Suppressor macrophage treated with lipopolysaccharide for 4 hours (primary cell): ENCODE measurements at places on chromosomes 7 and 10.

GRCh38 chr10:14068601-14069250 is 262.0 kb downstream of the FRMD4A start:
- DNase-seq = no peak

- DNase-seq = no peak
These were observed 81.9 kb upstream of the AUTS2 start for GRCh38 chr7:69516238-69516820.

DNA sequence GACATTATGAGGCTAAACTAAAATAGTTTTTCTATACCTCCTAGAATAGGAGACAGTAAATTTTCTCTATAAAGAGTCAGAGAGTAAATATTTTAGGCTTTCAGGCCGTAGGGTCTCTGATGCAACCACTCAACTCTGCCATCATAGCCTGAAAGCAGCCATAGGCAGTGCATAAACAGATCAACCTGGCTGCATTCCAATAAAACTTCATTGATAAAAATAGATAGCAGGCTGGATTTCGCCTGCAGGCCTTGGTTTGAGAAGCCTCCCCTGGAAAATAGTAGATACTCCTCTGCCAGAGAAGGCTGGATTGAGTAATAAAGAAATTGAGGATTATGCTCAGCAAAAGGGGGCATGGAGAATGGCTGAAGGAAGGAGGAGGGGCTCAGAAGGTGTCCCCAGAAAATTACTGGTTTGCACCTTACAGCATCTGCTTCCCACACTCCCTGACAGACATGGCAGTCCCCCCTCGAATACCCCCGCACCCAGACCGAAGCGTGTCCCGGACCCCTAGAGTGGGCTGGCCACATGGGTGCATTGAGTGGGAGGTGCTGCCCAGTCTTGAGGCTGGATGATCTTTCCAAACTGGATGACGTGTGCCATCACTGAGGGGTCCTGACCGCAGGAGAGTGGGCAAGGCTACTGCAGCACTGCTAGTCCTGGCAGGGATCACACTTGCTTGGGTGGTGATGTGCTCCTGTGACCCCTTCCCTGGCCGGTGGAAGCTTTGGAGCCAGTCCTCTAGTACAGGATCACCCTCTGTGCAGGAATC is 126.6 kb downstream of the PTPN20 start:
- DNase-seq = no peak

- no peak for DNase-seq
These were observed 17.1 kb downstream of the SLC26A3 start for GRCh38 chr7:107785926-107786325.

DNA sequence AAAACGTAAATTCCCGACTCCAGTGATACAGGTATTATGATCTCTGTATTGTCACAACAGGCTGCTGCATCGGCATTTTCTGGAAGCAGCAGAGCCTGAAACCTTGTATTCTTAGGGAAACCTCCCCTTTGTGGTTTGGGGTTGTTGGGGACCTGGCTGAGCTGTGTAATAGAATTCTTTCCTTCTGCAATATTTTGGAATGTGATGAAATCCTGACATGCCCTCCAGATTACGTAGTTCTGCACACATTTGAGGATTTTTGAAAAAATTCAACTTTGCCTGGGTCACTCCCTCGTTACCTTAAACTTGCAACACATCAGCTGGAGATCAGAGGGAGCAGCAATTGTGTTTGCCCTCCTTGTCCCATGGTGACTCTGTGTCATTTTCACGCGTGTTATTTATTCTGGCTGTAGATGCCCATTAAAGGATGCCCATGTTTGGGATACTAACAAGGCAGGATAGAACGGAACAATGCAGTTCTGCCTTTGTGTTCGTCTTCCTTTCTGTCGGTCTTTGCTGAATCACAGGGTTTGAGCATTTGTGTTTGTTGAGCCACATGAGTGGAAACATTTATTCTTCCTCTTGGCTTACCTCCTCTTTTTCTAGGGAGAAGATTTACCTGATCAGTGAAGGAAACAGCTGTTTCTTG is 181.7 kb downstream of the TCF7L2 start:
- no peak for DNase-seq

GRCh38 chr7:140416560-140416959 is 12.7 kb downstream of the RAB19 start:
- no peak for DNase-seq

GRCh38 chr10:105112862-105113261 is 471.8 kb downstream of the SORCS3 start:
- DNase-seq = no peak

DNA sequence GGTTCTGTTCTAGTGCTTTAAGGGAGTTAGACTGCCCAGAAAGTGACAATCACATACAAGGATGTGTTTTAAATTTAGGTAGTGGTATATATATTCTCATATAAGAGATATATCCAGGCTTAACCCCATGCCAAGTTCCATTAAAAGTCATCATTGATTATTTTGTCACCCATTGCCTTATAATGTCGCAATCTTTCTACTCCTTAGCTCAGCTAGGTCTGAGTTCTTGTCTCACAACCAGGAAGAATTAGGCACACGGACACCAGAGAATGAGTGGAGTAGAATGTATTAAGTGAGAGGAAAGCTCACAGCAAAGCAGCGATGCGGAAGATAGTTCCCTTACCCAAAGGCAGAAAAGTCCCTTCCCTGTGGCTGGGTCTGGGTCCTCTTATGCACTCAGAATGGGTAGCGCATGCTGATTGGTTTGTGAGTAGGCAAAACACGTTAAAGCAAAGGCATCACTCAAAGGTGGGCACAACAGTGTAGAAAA is 197.2 kb upstream of the AHR start:
- DNase-seq = no peak

DNA sequence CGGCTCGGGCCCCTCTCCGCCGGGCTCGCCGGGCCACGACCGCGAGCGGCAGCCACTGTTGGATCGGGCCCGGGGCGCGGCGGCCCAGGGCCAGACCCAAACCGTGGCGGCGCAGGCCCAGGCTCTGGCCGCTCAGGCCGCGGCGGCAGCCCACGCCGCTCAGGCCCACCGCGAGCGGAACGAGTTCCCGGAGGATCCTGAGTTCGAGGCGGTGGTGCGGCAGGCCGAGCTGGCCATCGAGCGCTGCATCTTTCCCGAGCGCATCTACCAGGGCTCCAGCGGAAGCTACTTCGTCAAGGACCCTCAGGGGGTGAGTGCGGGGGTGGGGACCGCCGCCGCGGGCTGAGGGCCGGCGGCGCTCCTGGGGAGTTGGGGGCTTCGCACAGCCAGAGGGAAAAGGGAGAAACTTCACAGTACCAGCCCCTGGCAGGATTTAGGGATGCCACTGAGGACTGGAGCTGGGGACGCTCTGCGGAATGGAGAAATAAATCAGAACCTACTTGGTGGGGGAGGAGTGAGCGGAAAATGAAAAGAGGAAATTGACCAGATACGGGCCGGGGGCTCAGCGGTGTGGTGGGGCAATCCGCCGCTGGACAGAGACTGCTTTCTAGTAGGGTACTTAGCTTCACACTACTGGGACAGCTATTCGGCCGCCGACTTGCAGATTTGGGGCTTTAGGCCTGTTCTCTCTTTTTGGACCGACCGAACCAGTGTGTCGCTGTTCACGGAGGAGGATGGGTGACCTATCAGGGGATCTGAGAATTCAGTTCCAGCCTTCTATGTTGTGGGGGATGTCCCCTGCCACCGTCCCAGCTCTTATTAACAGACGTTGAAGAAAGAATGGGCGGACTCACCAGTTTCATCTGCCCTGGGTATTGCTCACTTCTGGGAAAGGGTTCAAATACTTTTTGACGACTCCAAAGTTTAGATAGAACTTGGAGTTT is 669 bp downstream of the PI4K2A start:
- DNase-seq = peak; percentile 59

- DNase-seq = no peak
These were observed 314.5 kb upstream of the SEMA3C start for GRCh38 chr7:81233208-81233940.

DNA sequence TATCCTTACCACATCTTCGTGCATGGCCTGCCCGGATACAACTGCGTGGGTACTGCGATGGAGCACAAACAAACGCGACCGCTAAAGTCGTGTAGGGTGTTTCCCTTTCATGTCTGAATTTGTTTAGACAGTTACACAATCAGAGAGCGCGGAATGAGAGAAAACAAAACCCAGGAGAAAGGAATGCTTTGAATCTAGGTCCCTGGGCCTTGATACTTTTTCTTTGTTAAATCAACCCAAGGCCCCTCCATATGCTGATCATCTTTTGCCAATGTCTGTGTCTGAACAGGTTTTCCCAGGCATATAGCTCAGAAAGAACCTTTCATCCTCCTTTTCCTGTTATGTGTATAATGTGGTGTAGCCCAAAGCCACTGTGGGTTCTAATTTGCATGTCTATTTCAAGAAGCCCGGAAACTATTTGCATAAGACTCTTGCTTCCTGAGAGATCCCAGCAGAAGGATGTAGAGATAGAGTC is 145.8 kb downstream of the FRMD4A start:
- peak; percentile 76 for DNase-seq

DNA sequence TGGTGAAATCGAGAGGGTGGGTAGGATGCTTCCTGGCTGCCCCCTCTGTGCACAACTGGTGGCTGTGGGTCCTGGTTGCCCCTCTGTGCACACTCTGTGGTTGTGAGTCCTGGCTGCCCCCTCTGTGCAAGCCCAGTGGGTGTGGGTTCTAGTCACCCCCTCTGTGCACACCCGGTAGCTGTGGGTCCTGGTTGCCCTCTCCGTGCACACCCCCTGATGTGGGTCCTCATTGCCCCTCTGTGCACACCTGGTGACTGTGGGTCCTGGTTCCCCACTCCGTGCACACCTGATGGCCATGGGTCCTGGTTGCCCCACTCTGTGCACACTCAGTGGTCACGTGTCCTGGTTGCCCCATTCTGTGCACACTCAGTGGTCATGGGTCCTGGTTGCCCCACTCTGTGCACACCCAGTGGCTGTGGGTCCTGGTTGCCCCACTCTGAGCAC is 20.3 kb upstream of the RET start:
- no peak for DNase-seq

GRCh38 chr7:3300651-3301448 is at the start of gene SDK1:
SDK1 (plus strand) TSS chr7:3301252; CDS start chr7:3301587, 335 bp downstream.
- peak; percentile 94 for DNase-seq

DNA sequence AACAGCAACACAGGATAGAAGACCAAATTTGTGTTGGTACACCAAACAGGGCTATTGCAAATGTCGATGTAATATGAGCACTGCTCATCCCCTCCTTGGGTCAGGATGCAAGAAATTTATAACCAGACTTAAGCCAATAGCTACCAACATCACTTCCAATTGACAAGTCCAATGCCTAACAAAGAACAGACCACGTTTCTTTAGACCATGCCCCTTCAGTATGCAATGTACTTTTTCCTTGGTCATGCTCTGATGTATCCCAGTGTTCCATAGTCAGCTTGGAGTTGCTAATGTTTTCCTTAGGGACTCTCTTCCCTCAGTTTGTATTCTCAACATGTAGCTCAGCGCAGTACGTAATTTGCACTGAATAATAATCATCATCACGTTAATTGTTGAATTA is 7.8 kb downstream of the CACNA2D1 start:
- DNase-seq = no peak

- no peak for DNase-seq
These were observed 41.7 kb downstream of the RGS10 start for GRCh38 chr10:119500821-119501220.

DNA sequence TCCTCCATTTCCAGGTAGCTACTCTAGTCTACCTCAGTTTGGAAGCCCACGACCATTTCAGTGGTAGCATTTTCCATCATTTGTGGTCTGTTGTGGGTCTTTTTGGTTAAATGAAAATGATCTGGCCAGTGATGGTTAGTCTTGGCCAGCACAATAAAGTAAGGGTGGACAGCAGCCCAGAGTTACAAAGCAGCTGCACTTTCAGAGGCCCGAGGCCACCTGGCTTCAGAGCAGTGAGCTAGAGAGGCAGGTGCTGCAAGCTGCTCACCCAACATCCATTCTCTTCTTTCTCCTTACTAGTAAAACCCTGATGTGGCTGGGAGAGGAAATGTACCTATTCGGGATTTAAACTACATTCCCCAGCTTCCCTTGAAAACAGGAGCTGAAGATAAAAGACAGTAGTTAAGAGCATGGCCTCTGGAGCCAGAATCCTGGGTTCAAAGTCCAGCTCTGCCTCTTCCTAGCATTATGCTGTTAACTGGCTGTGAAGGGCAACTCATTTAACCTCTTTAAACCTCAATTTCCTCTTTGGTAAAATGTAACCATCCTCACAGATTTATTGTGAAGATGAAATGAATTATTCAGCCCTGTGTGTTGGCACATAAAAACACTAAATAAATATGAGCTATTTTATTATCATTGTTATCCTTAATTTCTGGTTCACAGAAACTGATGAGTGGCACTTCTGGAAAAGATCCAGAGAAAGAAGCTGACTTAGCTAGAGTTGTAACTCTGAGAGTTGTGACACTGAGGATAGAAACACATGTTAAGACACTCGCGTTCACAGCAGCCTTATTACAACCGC is 517.4 kb downstream of the PARD3 start:
- DNase-seq = no peak

DNA sequence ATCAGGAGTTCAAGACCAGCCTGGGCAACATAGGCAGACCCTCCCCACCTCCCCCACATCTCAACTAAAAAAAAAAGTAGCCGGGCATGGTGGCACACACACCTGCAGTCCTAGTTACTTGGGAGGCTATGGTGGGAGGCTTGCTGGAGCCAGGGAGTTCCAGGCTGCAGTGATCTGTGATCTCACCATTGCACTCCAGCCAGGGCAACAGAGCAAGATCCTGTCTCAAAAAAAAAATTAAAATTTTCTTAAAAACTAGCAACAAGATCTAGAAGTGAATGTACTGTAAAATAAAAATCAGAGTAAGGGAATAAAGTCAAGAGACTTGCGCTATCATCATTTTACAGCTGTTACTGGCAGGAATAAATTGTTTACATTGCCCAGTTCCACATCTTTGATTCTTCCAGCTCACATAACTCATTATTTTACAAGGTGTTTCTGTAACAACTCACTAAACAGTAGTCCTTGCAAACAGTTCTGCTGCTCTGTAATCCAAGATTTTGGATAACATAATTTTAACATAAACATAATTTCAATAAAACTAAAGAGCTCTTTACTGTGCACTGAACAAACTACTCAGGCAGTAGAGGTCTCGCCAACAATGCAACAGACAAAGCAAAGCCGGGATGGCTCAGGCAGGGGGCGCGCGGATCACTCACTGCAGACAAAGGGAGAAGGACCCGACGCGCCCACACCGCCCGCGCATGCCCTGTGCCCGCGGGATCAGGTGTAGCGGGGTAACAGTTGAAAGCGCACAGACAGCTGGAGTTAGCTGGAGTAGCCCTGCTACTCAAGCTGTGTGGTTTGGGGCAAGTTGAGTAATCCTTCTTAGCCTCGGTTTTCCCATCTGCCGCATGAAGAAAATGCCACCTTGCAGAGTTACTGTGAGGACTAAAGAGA is 73.3 kb upstream of the NFE2L3 start:
- peak; percentile 59 for DNase-seq
